Erythroblast (primary cell): ENCODE measurements at places on chromosomes 2 and 18.

DNA sequence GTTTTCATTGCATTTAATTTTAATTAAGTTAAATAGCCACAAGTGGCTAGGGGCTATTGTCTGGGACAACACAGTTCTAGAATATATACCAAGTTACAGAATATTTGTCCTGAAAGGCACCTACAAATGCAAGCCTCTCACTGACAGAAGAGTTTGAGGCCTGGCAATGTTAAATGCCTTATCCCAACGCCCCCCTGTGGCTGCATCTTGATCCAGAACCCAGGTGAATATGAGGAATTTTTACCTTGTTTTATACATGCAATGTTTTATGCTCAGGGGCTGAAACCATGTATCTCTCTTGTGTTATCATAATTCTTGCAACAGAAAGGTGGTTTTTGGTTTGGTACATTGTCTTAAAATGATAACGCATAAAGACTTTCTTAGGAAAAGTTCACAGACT is 71.8 kb upstream of the SEC11C start:
- DNase-seq: peak; percentile 20

GRCh38 chr18:77985526-77986281 is 736.1 kb downstream of the GALR1 start:
- no peak for DNase-seq

DNA sequence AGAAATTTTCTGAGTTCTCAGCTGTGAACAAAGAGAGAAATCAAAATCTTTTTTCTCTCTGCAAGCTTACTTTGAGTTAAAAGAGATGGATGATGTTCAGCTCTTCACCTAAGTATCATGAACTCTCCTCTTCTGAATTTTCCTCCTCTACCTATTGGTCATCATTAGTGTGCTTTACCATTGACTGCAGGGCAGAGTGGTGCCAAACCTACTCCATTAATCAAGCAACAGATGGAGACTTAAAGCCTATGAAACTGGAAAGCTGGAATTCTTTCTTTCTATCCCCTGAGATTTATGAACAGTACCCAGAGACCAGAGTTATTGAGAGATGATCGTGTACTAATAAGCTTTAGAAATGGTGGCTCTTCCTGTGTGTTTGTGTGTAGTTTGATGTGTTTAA is 31.3 kb upstream of the LINC00305 start:
- no peak for DNase-seq

- DNase-seq: peak; percentile 52
Observed at GRCh38 chr2:27133195-27133875, 1.1 kb downstream of the PREB start.

DNA sequence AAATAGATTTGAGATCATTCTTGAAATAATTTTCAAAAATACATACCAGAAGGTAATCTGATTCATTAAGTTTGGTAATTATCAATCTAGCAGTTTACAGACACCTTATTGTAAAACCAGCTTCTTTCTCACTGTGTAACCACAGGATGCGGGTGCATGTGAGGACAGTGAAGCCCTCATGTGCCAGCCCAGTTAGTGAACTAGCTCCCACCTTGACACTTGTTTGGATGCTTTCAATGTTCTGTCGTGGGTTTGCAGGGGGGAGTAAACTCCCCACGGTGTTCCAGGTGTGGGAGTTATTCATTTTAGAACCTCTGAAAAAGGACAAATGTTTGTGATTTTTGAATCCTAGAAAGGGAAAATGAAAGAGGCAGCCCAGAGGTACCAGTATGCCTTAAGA is 59.0 kb downstream of the WDSUB1 start:
- no peak for DNase-seq

DNA sequence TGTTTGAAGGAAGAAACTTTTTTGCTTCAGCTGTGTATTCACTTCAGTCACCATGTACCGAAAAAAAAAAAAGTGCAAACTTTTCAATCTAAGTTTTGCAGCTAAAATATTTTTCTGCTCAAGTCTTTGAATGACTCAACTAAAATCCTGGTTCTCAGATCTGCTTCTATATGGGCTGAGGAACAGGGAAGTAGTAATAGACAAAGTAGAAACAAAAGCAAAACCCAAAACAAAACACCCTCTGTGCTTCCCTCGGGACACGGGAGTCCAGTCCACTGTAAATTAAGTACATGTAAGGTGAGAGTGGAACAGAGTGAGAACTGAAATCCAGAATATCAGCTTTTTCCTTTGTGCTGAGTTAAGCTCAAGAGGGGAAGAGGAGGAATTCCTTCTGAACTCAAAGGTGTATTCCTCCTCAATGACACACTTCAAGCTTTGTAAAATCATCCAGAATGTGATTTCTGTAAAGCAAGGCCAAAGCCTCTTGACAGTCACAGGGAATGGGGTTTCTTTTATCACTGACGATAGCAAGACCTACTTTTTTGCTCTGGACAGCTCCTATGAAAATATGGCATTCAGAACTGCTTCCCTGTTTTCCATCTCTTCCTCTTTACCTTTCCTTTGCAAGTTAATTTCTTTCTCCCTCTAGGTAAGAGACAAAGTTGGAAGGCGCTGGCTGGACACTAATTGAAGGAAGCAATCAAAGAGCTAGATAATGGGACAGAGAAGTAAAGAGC is 433.5 kb upstream of the MMADHC start:
- DNase-seq: no peak

DNA sequence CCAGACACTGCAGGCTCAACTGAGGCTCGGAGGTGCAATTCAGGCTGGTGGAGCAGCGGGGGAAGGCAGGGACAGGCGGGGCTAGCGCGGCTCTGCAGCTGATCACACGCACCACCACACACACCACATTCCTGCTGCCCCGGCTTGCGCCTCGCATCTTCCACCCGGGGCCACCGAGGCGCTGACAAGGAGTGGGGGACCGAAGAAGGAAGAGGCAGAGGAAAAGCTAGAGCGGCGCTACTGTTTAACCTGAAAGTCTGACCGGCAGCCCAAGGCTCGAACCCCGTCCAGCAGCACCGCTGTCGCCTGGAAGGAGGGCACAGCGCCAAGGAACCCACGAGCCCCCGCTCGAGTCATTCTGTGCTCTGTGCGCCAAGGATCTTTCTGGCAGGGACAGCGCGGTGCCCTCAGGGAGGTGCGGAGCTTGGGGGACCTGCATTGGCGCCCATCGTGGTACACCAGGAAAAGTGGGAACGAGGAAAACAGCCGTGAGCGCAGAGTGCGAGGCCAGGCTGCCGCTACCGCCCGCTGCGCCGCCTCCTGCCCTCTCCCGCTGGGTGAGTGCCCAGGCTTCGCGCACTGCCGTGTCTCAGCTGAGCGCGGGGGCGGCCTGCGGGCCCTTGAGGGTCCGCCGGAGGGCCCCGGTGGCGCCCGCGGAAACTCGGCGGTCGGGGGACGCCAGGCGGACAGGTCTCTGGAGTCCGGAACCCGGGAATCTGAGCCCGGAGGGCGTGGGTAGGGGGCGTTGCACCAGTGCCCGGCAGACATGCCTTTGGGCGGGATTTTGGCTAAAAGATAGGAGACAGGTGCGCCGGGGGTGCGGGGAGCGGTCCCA is 860 bp upstream of the KCNJ3 start:
- DNase-seq: no peak

GRCh38 chr2:138474100-138474825 is 27.3 kb upstream of the SPOPL start:
- no peak for DNase-seq

DNA sequence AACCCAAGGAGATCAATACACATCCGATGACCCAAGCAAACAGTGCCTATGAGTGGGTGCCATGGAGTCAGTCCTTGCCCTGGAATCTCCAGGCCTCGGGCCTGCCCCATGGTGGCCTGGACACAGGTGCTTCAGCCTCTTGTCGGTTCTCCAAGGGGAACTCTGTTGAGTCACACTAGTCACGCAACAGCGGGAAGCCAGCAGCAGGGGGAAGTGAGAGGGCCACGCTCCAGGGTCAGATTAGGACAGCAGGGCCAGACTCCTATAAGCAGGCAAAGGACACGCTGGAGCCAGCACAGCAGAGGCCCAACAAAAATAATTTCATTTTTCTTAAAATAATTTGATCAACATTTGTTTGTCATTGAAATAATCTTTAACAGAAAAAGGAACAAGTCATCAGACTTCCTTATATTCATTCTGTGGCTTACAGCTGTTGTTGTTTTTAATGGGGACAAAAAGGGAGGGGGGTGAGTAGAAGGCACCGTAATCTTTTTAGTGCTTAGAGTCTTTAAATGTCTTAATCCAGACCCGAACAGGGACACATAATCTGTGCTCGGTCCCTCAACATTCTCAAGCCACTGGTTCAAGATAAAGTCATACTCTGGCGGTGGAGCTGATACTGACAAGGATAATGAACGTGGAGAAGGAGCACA is 16.4 kb upstream of the ARMC9 start:
- DNase-seq: peak; percentile 32

DNA sequence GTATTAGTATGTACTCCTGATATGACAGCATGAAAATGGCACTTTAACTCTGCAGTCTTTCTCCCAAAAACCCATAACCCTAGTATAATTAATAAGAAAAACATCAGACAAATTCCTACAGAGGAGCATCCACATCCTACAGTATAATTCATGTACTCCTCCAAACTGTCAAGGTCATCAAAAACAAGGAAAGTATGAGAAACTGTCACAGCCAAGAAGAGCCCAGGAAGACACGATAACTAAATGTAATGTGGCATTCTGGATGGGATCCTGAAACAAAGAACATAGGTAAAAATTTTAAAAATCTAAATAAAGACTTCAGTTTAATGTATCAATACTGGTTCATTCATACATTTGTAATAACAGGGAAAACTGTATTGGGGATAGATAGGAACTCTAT is 88.2 kb downstream of the SLC66A3 start:
- no peak for DNase-seq

- no peak for DNase-seq
Observed at GRCh38 chr2:118309257-118309945, 221.1 kb downstream of the INSIG2 start.

GRCh38 chr2:206798000-206798399 is 32.6 kb downstream of the FASTKD2 start:
- no peak for DNase-seq

DNA sequence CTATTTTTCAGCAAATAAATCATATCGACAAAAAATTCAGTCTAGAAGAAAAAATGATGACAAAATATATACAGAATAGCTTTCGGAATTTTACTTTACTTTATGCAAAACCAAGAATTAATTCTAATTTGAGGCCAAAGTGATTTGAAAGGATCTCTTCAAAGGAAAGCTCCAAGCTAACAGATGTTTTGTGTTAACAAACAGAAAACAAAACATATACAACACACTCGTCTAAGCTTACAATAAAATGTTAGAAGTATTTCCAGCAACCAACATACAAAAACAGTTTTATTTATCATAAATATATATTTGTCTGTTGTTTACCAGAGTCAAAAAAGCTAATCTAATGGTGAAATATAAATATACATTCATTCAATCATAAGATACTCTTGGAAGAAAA is 118.1 kb upstream of the CHRNA1 start:
- no peak for DNase-seq

- DNase-seq: no peak
Observed at GRCh38 chr2:222977121-222977520, 74.9 kb upstream of the KCNE4 start.

GRCh38 chr2:109174626-109175349 is 45.8 kb downstream of the SH3RF3 start:
- DNase-seq: no peak

DNA sequence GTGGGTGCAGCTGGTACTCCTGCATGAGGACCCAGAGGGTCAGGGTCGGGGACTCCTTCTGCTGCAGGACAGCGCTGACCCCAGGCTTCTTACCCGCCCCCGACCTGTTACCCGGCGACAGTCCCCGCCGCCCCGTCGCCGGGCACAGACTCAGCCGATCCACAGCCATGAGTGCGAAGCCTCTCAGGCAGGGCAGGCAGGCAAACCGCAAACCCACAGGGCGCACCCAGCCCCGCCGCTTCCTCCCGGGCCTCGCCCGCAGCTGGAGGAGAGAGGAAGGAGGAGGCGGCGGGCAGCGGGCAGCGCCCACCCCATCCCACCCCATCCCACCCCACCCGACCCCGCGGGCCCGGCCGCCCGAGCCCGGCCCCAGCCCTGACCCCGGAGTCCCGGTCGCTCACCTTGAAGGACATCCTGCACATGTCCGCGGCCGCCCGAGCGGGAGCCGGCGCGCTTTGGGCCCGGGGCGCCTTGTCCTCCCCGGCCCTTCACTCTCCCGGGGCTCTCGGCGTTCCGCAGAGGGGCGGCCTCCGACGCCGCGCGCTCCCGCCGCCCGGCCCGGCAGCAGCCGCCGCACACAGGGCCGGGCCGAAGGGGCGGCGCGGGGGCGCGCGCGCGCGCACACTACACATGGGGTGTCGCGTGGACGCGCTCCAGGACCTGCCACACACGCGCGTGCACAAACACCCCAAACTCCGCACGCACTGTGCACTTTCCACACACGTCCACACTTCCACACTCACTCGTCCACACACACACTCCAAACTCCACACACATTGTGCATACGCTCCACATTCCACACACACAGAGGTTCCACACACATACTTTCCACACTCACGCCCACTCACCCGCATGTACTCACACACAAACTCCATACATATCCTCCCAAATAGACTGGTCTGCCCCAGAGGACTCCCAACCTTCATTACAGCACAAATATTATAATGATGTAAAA is at the start of gene ANKRD29:
Gene ANKRD29, minus strand, starts transcription at position 603 of the 955 bp plus-strand sequence. Its CDS starts 181 bp downstream, at position 422.
- peak; percentile 29 for DNase-seq

GRCh38 chr2:112728378-112729175 is 7.8 kb downstream of the NT5DC4 start:
- DNase-seq: peak; percentile 51

DNA sequence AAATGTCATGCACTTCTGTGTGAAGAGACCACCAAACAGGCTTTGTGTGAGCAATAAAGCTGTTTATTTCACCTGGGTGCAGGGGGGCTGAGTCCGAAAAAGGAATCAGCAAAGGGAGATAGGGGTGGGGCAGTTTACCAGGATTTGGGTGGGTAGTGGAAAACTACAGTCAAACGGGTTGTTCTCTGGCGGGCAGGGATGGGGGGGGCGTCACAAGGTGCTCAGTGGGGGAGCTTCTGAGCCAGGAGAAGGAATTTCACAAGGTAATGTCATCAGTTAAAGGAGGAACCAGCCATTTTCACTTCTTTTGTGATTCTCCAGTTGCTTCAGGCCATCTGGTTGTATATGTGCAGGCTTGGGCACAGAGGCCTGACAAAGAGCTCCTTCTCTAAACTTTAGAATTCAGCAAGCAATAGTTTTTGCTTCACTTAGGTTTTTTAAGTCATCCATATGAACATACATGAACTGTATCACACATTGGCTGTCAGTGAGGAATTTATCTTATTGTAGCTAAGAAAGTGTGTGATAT is 17.5 kb upstream of the ALPK2 start:
- DNase-seq: no peak

DNA sequence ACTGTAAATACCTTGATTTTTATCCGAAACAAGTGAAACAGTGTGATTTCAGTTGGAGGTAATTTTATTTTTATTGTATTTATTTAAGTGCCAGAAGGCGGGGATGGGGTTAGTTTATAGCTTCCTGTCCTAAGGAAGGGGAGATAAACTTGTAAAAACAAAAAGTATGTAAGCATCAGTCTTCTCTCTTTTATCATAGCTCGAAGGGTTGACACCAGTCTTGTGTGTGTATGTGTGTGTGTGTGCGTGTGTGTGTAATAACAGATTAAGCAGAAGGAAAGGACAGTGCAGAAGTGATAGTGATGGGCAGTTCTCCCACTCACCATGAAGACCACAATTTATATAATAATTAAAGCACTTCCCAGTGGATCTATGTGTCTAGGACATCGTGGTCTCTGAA is 793.3 kb downstream of the PLCL1 start:
- no peak for DNase-seq

GRCh38 chr18:53033128-53033527 is 693.1 kb downstream of the DCC start:
- no peak for DNase-seq
